ENCODE measurements at places on chromosomes 1 and 21.

GRCh38 chr1:151710187-151710840 lies 6.3 kb downstream of the CELF3 start:
- DNase-seq = no peak

GRCh38 chr1:14884614-14885175 lies 268.9 kb upstream of the TMEM51 start:
- no peak for DNase-seq

- no peak for DNase-seq
These were observed 143.3 kb downstream of the DENND1B start for GRCh38 chr1:197632005-197632404.

GRCh38 chr21:44509539-44509938 lies 30.5 kb downstream of the KRTAP10-1 start:
- DNase-seq = no peak

DNA sequence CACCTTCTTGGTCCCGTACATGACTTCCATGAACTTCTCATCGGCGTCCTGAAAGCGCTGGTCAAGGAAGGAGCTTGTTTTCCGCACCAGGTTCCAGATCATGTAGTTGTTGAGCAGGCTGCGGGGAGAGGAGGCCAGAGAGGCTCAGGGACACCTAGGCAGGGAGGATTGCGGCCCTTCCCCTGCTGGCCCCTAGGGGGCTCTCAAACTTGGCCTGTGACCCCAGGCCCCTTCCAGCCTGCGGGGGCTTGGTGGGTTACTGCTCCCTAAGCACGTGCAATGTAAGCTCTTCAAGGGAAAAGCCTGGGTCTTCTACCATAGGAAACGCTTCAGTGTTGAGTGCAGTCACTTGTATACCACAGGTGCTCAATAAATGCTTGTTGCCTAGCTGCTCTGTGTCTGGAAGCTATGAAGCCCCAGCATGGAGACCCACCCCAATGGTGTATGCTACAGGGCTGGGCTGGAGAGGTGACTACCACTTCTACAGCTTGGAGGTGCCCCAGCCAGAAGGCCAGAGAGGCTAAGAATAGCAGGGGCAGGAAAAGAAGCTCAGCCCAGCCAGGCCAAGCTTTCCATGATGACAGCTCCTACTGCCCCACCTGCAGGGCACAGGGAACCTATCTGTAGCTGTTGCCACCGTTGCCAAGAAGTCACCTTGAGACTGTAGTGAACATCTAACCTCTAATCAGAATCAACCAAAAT lies 45.1 kb downstream of the ECE1 start:
- no peak for DNase-seq

DNA sequence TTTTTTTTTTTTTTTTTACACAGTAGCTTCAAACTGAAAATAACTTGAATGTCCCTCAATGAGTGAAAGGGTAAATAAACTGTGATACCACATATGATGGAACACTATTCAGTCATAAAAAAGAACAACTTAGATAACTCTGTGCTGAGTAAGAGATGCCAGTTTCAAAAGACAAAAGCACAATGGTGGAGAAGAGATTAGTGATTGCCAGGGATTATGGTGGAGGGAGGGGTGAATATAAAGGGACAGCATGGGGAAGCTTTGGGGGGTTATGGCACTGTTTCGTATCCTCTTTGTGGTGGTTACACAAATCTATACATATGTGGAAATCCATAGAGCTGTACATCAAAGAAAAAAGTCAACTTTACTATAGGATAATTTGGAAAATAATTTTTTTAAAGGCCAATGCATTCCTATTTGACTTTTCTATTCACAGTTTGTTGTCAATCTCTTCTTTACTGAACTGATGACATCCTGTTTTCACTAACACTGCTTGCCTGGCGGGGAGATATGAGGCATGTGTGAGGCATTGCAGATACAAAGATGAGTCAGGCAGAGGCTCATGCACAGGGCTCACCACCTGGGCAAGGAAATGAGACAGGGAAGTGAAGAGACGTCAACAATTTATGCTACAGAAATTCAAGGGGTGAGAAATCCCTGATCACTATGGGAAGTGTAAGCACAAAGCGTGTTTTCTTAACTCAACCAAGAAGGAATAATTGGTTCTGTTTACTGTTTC lies 302.7 kb downstream of the DUSP10 start:
- no peak for DNase-seq

- DNase-seq = no peak
These were observed 64.9 kb upstream of the SYT6 start for GRCh38 chr1:114218361-114219171.

- no peak for DNase-seq
These were observed 6.8 kb upstream of the PEAR1 start for GRCh38 chr1:156886583-156887281.

All from cortex of kidney (tissue), 1 donor.